Right lobe of liver (tissue), 6 donors: ENCODE measurements at places on chromosomes 4 and X. TPM values are rescaled to one million over a fixed set of nuclear protein-coding genes. Genes with fewer than 3 reads are reported as not detected.

DNA sequence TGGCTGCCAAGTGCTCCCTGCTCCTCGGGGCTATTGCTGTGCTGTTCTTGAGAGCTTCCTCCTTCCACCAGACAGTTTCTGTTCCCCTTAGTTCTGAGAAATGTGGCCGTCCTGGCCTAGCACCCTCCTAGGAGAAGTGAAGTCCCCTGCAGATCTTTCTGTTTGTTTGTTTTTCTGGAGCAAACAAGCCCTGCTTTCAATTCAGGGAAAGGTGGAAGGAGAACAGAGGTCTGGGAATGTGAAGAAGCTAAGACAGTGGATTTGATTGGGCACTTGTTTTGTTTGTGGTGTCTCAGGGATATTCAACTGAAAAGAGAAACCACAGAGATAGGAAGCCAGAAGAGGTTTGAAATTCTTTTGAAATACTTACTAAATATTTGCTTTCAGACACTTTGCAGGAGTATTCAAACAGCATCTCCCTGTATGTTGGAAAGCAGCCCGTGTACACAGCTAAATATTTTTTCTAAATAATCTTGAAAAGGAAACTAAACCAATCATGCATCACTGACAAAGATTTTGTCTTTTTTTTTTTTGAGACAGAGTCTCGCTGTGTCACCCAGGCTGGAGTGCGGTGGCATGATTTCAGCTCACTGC is 36.5 kb upstream of the PPM1K start:
- H3K4me3 ChIP-seq = no peak overlapping the region
- no peak overlapping the region for H3K27ac ChIP-seq
- no peaks in the 10 kb centered on the region for H3K4me1 ChIP-seq

GRCh38 chr4:83107631-83108030 is 6.9 kb downstream of the PLAC8 start:
- H3K4me1 ChIP-seq = peaks cover 7% of the 10 kb centered on the region
- H3K27ac ChIP-seq = no peak overlapping the region
- H3K27me3 ChIP-seq = no peaks in the 10 kb centered on the region
- no peak for DNase-seq
- H3K36me3 ChIP-seq = no peaks in the 10 kb centered on the region

- no peak for DNase-seq
- no peaks in the 10 kb centered on the region for H3K4me1 ChIP-seq
- no peaks in the 10 kb centered on the region for H3K27me3 ChIP-seq
- no peak overlapping the region for H3K27ac ChIP-seq
- H3K4me3 ChIP-seq = no peak overlapping the region
Measured at GRCh38 chr4:36386691-36387090, 105.3 kb downstream of the DTHD1 start.

DNA sequence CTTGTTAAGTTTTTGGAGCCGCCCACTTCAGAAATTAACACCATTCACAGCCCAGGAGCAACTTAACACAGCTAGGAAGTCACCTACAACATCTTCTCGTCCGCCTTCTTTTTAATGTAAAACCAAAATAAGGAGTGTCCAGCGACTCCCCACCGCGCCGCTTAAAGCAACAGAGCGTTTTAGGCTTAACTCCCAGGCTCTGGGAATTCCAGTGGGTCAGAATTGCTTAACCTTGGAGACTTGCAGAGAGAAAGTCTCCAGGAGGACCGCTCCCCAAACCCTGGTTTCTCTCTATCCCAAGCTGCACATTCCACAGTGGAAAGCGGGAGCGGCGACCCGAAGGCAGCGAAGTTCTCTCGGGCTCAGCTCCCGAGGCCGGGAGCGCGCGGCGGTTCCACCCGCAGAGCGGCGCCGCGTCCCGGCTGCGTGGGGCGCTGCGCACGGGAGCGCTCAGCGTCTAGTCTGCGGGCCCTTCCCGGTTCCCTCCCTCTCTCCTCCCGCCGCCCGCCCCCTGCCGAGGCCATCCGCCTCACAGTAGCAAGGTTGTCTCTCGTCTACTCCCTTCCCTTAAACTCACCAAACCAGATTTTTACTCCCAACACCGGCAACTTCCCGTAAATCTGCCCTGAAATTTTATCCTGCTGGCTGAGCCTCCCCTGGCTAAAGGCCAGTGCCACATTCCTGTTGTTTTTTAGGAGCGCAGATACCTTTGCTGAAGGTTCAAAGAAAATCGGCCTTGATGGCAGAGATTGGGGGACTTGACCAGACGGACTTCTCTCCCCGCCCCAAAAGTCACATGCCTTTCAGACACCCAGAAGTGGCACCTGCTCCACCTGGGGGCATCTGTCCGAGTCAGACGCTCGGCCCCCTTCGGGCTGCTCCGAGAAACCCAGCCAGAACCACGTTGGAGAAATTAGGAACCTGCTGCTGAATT is at the start of gene RBM47:
Gene RBM47 (minus strand): TSS at position 464 of the 934 bp plus-strand sequence. CDS start 190,971 bp downstream, outside the sequence.
- no peaks in the 10 kb centered on the region for H3K36me3 ChIP-seq
- H3K4me3 ChIP-seq = peak within 1 kb of the TSS; percentile 61
- H3K27me3 ChIP-seq = no peaks in the 10 kb centered on the region
- H3K27ac ChIP-seq = peak within 1 kb of the TSS; percentile 94

RASSF6 gene
- 0.22 TPM for total RNA-seq

ACOX3 gene
- 22.3 TPM for total RNA-seq

GRCh38 chr4:48623182-48623780 is 133.2 kb downstream of the ZAR1 start:
- H3K36me3 ChIP-seq = peaks cover 6% of the 10 kb centered on the region
- no peak for DNase-seq
- H3K27ac ChIP-seq = no peak overlapping the region
- H3K4me3 ChIP-seq = no peak overlapping the region
- H3K27me3 ChIP-seq = no peaks in the 10 kb centered on the region

NWD2 gene
- not detected for total RNA-seq

ZNF827 gene
- 0.83 TPM for total RNA-seq

DNA sequence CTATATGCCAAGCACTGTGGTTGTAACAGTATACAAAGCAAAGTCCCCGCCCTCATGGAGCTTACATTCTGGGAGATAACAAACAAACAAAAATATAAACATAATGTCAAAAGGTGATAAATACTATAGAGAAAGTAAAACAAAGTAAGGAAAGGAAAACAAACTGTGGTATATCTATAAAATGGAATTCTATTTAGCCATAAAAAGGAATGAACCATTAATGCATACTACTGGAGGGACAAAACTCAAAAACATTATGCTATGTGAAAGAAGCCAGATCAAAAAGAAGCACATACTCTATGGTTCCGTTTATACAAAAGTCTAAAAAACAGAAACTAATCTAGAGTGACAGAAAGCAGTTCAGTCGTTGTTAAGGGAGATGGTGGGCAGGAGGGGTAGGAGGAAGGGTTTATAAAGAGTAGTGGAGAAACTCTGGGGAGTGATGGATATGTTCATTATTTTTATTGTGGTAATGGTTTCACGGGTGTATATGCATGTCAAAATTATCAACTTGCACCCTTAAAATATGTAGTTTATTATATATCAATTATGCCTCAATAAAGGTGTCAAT is 31.5 kb downstream of the GPC3 start:
- no peaks in the 10 kb centered on the region for H3K36me3 ChIP-seq
- no peaks in the 10 kb centered on the region for H3K4me1 ChIP-seq
- no peak overlapping the region for H3K27ac ChIP-seq
- H3K27me3 ChIP-seq = no peaks in the 10 kb centered on the region

FAM53A gene
- 3.5 TPM for total RNA-seq

GPC3 gene
- 6.8 TPM for total RNA-seq

- H3K4me3 ChIP-seq = no peak overlapping the region
- H3K4me1 ChIP-seq = no peaks in the 10 kb centered on the region
- no peaks in the 10 kb centered on the region for H3K36me3 ChIP-seq
Measured at GRCh38 chrX:132401935-132402334, 86.9 kb downstream of the MBNL3 start.

ARHGAP36 gene
- total RNA-seq = not detected

GRCh38 chrX:124010157-124010556 is 48.7 kb downstream of the STAG2 start:
- H3K4me1 ChIP-seq = peaks cover 6% of the 10 kb centered on the region
- no peaks in the 10 kb centered on the region for H3K36me3 ChIP-seq
- no peak overlapping the region for H3K4me3 ChIP-seq
- H3K27me3 ChIP-seq = no peaks in the 10 kb centered on the region
- DNase-seq = no peak

DNA sequence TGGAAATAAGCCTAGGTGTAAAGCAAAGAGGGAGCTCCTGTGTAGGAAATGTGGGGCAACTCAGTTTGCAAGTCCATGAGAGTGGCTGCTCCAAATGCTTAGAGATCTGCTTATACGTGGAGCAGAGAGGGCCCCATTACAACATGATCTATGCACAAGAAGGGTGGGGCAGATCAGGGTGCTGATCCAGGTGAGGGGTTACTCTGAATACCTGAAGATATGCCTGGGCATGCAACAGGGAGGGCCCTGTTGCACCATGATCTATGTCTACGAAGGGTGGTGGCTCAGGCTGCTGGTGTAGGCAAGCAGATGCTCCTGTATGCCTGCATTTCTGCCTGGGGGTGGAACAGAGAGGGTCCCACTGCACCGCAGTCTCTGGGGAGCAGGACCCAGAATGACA is 1121.2 kb downstream of the RAPGEF2 start:
- no peaks in the 10 kb centered on the region for H3K27me3 ChIP-seq
- no peak overlapping the region for H3K4me3 ChIP-seq
- no peaks in the 10 kb centered on the region for H3K36me3 ChIP-seq
- no peak for DNase-seq
- no peaks in the 10 kb centered on the region for H3K4me1 ChIP-seq

PPP1R2C gene
- not detected for total RNA-seq

DNA sequence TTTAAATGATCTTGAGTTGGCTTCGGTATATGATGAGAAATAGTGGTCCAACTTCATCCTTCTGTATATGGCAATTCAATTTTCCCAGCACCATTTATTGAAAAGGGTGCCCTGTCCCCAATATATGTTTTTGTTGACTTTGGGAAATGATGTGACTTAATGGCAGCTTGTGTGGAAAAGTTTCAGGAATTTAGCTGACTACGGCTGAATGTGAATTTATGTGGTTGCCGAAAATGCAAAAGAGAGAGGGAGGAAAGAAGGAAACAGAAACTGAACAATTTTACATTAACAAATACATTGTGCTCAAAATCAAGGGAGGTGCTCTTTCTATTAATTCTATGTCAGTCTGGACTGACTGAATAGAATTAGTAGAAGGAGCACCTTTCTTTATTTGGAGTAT is 101.8 kb upstream of the CYSLTR1 start:
- DNase-seq = no peak
- no peak overlapping the region for H3K4me3 ChIP-seq
- H3K27ac ChIP-seq = no peak overlapping the region
- H3K27me3 ChIP-seq = no peaks in the 10 kb centered on the region
- H3K4me1 ChIP-seq = no peaks in the 10 kb centered on the region

DNA sequence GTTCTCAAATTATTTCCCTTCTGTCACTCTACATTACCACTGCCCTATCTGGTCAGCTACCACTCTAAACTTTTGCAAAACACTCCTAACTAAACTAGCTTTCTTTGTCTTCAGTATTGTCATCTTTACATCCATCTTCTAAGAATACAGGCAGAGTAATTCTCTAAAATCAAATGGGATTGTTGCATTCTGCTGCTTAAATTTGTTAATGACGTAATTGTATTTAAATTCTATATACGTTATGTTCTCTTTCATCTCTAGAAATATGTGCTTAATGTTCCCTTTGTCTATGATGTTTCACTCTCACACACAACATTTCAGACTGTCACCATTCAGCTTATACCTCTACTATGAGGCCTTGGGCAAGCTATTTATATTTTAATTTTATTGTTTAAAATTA is 1041.1 kb upstream of the POU3F4 start:
- H3K27ac ChIP-seq = no peak overlapping the region
- H3K4me3 ChIP-seq = no peak overlapping the region
- H3K36me3 ChIP-seq = no peaks in the 10 kb centered on the region
- no peaks in the 10 kb centered on the region for H3K27me3 ChIP-seq
- no peaks in the 10 kb centered on the region for H3K4me1 ChIP-seq
- DNase-seq = no peak

DNA sequence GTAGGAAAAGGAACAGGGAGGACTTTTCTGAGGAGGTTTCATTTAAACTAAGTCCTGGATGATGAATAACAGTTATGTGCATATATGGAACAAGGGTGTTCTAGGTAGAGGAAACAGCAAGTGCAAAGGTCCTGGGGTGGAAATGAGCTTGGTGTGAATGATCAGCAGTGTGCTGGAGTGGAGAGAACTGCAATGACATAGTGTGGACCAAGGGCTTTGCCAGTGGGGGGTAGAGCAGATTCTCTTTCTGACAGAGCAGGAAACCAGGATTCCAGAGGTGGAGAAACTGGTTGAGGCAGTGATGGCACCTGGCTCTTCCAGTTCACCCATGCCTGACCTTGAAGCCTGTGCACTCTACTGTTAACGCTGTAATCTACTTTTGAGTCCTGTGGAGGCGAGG is 1.7 kb downstream of the PPP1R3F start:
- H3K27me3 ChIP-seq = no peaks in the 10 kb centered on the region
- H3K4me1 ChIP-seq = peaks cover 15% of the 10 kb centered on the region
- no peak overlapping the region for H3K4me3 ChIP-seq
- no peak overlapping the region for H3K27ac ChIP-seq

GRCh38 chr4:44019721-44020120 is 428.9 kb downstream of the KCTD8 start:
- H3K27me3 ChIP-seq = no peaks in the 10 kb centered on the region
- H3K27ac ChIP-seq = no peak overlapping the region
- H3K36me3 ChIP-seq = no peaks in the 10 kb centered on the region
- H3K4me3 ChIP-seq = no peak overlapping the region

DNA sequence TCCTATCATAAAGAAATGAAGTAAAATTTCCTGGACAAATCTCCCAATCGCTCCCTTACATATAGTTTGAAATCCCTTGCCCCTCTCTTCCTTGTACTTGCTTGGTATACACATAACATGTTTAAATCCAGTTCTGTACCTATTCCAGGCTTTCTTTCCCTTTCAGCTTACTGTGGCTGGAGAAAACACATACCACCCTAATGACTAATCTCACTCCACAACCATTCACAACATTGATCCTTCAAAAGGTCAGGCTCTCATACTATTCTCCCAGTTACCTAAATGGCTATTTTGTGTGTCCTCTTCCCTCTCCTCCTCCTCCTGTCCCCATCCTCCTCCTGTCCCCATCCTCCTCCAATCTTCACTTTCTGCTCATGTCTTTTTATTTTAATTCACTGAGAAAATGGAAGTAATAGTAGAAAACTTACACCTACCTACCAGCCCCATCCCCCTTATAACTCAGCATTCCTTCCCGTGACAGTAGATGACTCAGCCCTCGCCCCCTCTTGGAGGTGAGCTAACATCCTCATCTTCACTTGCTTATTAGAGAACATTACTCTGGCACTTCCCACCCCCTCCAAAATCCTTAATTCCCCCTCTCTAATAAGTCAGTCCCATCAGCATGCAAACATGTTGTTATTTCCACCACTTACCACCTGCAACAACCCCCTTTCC is 77.5 kb downstream of the IL15 start:
- DNase-seq = no peak
- H3K36me3 ChIP-seq = no peaks in the 10 kb centered on the region
- no peaks in the 10 kb centered on the region for H3K4me1 ChIP-seq
- no peak overlapping the region for H3K27ac ChIP-seq
- H3K27me3 ChIP-seq = no peaks in the 10 kb centered on the region

GRCh38 chr4:158374318-158374717 is 147.4 kb upstream of the RXFP1 start:
- DNase-seq = no peak
- H3K4me1 ChIP-seq = no peaks in the 10 kb centered on the region
- H3K27ac ChIP-seq = no peak overlapping the region
- H3K27me3 ChIP-seq = no peaks in the 10 kb centered on the region
- no peaks in the 10 kb centered on the region for H3K36me3 ChIP-seq

GNRHR gene
- not detected for total RNA-seq
